Activated CD4-positive, alpha-beta T cell treated with anti-CD3 and anti-CD28 coated beads for 24 hours (primary cell): ENCODE measurements at places on chromosomes 11 and 22.
A peak's percentile ranks its signal among the peaks of the same experiment; 100 is the strongest.

DNA sequence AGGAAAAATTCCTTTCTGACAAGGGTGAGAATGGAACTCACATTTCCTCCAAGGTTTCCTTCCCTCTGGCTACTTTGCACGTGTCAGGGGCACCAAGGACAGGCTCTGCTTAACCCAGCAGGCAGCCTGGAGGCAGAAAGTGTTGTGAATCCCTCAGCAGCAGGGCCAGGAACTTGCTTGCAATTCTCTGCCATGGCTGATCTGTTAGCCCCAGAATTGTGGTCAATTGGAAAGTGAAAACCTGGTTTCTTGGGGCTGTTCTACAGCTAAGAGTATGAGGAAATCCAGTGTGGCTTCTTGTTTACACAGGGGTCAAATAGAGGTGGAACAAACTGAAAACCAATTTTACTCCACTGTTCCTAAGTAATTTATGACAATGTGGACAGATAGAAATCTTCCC lies 38.3 kb upstream of the CEP295 start:
- no peak for DNase-seq

GRCh38 chr22:17159504-17159951 lies 451 bp upstream of the HDHD5 start:
- DNase-seq, result peak; percentile 67

- no peak for DNase-seq
Observed at GRCh38 chr11:61151545-61152252, 9.5 kb downstream of the VPS37C start.

- no peak for DNase-seq
Observed at GRCh38 chr11:9367551-9367950, 16.9 kb upstream of the IPO7 start.

DNA sequence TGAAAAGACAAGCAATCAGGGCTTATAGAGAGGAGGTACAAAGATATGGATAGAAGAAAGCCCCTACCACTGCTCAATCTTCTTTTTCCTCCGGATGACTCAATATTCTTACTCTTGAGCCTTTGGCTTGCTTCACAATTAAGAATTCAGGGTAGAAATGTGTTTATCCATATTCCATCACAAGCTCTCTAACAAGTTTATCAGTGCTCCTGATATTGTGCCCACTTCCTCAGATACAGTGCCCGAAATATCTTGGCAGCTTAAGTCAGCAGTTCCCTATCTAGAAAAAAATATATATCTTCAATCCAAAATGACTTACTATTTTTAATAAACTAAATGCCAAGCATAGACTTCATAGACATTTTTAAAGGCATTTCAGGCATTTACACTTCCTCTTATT lies 255.1 kb upstream of the FAT3 start:
- DNase-seq, result no peak

DNA sequence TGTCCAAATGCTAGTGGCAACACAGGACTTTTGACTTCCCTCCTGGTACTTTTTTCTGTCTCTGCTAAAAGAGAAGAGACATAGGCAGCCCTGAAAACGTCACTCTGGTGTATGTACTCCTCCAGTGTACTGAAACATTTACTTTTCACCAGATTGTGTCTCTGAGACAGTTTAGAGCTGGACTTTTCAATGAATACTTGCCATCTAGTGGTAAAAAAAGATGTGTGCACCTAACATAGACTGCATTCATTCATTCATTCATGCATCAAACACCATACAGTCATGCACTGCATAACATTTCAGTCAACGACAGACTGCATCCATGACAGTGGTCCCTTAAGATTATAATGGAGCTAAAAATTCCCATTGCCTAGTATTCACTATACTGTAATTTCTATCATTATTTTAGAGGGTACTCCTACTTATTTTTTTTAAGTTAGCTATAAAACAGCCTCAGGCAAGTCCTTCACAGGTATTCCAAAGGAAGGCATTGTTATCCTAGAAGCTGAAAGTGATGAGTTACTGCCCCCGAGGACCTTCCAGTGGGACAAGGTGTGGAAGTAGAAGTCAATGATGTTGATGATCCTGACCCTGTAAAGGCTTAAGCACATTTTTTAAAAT lies 186.2 kb downstream of the SPON1 start:
- no peak for DNase-seq

GRCh38 chr11:10641912-10642697 lies 51.5 kb downstream of the IRAG1 start:
- DNase-seq, result no peak

DNA sequence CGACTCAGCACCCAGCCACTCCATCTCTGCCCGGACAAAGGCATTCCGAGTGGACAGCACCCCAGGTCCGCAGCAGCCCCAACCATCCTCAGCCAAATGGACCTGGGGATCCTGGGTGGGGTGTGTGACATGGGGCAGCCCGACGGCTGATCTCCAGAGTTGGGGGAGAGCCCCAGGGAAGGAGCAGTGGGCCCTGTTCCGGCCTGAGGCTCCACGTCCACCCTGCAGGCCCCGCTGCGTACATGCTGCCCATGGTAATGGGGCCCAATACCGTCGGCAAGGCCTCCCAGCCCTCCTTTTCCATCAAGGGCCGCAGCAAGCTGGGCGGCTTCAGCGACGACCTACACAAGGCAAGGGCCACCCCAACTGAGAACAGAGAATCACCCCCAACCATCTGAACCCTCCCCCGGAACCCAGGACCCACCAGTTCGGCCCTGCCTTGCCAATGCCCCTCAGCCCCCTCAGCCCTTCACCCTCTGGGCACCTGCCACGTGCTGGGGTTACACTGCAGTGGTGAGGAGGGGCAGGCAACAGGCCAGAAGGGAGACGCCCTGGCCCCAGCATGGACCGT lies 5.4 kb downstream of the SCGB1C1 start:
- no peak for DNase-seq

GRCh38 chr11:65221026-65221425 lies 39.3 kb downstream of the CAPN1 start:
- no peak for DNase-seq

DNA sequence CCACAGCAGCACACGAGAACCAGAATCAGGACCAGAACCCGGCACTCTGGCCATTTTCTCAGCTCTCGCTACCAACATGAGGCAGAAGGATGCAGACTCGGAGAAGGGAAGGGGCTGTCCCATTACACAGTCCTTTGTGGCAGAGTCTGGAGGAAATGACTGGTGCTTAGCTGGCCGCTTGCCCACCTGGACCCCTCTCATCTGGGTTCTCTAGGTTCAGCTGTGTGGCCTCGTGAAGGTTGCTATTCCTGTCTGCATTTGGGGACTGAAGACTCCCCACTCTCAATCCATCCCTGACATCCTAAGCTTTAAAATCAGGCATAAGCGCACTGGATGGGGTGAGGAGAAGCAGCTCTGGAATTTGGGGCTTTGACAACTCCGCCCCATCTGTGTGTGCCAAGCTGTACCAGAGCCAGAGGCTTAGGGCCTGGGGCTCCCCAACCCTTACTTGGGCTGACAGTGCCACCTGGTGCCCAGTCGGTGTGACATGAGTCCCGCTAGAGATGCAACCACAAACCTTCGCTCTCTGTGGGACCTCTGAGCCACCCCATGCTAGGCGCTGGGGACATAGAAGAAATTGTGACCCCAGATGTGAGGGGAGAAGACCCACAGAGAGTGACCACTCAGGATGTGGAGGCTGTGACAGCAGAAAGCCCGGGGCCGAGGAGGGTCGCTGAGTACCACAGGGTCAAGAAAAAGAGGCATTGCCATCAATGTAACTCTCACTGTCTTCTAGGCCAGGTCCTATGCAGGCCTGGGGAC lies 35.8 kb upstream of the FCHSD2 start:
- DNase-seq, result peak; percentile 65

GRCh38 chr22:49272546-49273125 lies 555.0 kb downstream of the BRD1 start:
- no peak for DNase-seq

DNA sequence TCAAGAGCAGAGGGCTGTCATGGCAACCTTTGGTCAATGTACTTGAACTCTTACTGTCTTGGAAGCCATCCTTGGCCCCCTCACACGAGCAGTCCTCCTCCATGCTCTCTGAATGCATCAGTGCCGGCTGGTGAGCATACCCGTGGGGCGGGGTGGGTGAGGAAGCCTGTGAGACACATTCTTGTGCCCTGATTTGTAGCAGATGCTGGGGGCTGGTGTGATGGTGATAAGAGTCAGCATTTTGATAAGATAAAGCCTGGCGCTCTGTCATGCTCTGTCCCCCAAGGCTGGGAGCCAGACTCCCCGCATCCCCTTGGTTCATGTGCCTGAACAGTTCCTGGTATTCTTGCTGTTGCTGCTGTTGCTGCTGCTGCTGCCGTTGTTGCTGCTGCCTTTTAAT lies 20.5 kb upstream of the APOA1 start:
- no peak for DNase-seq

DNA sequence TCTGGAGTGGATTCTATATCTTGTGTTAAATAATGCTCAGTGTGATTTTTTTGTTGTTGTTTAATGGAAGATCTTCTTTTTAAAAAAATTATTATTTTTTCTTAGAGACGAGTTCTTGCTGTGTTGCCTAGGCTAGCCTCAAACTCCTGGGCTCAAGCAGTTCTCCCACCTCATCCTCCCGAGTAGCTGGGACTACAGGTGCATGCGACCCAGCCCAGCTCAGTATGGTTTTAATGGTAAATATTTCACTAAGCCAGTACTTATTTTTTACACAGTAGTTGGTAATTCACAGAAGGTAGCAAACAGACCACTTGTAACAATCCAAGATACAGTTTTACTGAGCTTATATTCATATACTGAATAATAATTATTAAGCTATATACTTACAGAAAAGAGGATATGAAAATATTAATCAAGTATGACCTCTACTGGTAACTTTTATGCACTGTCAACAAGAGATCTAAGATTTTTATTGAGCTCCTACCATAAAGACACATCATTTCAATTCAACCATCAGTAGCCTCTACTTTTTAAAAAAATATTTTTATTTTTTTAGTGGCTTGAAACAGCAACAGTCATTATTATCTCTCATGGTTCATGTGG lies 6.1 kb upstream of the CD59 start:
- no peak for DNase-seq

- DNase-seq, result no peak
Observed at GRCh38 chr11:95524314-95525036, 265.1 kb downstream of the FAM76B start.

GRCh38 chr22:44889255-44889878 lies 120.4 kb downstream of the PHF21B start:
- DNase-seq, result no peak

- DNase-seq, result no peak
Observed at GRCh38 chr22:39471381-39472141, 14.7 kb downstream of the MGAT3 start.

DNA sequence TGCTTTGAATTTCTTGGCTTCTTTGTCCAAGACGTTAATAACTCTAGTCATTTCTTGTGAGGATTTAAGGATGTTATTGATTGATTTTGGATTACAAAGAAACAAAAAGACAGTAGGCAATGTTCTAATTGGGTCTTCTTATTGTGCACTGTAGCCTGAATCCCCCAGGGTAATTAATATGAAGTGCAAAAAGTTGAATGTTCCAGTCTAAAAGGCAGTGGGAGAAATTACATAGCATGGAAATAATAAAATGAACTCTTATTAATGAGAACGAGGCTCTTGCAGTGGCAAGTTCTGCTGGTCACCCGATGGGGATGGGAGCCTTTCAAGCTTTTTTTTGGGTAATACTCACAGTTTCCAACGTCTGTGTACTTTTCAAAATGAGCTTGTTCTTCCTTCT lies 45.6 kb downstream of the UBASH3B start:
- DNase-seq, result no peak

DNA sequence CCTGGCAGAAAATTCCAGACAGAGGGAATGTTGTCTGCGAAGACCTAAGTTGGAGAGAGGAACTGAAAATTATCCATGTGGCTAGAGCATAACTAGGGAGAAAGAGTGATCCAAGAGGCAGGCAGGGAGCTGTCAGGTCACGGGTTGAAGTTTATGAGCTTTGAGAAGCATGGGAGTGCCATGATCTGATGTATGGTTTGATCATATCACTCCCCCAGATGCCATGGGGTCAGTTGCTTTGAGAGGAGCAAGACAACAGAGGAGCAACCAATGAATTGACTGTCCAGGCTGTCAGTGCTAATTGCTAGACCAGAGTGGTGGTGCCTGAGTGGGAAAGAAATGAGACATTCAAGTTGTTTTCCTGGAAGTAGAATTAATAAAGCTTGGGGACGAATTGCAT lies 54.0 kb downstream of the CYB5R2 start:
- no peak for DNase-seq

- no peak for DNase-seq
Observed at GRCh38 chr11:119446434-119446833, 23.5 kb upstream of the THY1 start.

DNA sequence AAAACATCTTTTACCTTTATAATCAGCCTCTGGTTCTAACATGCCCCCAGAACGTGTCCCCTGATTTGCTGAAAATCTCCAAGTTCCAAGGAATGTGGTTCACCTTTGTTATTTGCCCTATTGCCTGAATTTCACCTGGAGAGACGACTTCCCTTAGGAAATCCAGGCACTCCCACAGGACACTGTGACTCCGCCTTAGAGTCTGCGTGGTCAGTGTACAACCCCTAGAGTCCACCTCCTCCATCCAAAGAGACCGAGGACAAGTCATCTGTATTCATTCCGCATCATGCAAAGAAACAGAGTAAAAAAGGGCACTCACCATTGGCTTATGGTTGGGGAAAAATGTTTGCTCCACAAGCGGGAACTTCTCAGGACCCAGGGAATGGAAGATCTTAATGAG lies 63.1 kb downstream of the TIMP3 start:
- DNase-seq, result no peak

GRCh38 chr22:40535642-40536041 lies 100.9 kb downstream of the MRTFA start:
- no peak for DNase-seq

GRCh38 chr22:28977481-28977971 lies 84.1 kb downstream of the C22orf31 start:
- no peak for DNase-seq

DNA sequence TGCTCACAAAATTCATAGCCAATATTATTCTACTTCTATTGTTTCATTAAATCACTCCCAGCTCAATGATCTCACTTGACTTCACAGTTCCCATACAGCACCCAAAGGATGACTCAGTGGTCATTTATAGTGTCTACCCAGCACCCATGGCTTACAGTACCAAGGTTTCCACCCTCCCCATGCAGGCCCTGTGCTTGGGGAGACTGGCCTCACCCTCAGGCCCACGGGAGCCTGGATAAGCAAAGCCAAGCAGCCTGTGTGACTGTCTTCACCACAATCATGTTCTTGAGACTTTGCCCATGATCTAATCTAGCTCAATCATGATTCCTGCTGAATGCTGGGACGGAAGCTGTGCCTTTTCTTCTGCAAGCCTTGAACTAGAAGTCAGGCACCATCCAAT lies 97.6 kb downstream of the SLC36A4 start:
- DNase-seq, result no peak

DNA sequence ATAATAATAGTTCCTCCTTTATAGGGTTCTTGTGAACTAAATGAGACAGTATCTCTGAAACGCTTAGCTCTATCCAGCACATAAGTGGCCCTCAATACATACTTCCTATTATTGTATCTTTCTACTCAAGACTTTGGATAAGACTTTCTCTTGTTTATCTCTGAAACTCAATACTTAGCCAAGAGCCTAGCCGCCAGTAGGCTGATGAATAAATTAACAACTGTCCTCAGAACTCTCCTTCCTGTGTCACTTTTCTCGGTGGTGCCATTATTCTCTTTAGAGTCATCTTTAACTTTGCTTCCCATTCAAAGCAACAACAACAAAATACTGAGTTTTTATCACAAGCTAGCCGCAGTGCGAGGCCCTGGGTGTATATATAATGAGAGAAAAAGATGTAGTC lies 86.9 kb downstream of the FAM83F start:
- DNase-seq, result no peak

- no peak for DNase-seq
Observed at GRCh38 chr22:35846804-35847203, 129.1 kb downstream of the APOL5 start.

- no peak for DNase-seq
Observed at GRCh38 chr11:78642979-78643675, 68.5 kb upstream of the NARS2 start.
